ENCODE measurements at places on chromosomes 4 and X. TPM values are rescaled to one million over a fixed set of nuclear protein-coding genes. Genes with fewer than 3 reads are reported as not detected.

OPRPN gene
- total RNA-seq, result not detected

KDR gene
- total RNA-seq, result 40.6 TPM

PASD1 gene
- total RNA-seq, result not detected

IL15 gene
- 6.0 TPM for total RNA-seq

ADGRG2 gene
- total RNA-seq, result not detected

CLCN5 gene
- 11.8 TPM for total RNA-seq

FAT1 gene
- 76.6 TPM for total RNA-seq

DMRTC1 gene
- total RNA-seq, result not detected

PPEF2 gene
- total RNA-seq, result not detected

AREG gene
- total RNA-seq, result 20.6 TPM

HSFX3 gene
- not detected for total RNA-seq

- no peak for DNase-seq
Measured at GRCh38 chrX:18935893-18936292, 48.0 kb downstream of the PHKA2 start.

- DNase-seq, result no peak
Measured at GRCh38 chrX:29233592-29234183, 646.4 kb downstream of the IL1RAPL1 start.

DNA sequence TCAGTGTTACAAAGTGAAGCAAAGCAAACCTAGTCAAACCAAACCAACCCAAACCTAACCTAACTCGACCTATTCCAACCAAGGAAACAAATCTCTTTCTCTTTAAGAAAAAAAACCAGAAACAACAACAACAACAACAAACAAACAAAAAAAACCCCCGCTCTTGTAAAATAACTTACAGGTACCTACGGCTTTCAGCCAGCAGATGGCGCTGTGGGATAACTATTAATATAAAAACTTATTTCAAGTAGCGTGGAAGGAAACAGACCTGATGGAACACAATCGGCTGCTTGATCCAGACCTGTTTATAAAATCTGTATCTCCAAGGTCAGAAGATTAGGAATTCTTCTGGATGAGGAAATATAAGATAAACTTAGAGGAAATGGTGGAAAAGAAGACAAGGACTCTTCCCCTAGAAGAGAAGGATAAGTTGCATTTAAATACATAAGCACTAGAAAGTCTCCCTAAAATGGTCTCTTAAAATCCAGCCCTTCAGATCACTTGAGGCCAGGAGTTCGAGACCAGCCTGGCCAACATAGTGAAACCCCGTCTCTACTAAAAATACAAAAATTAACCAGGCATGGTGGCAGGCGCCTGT lies 34.4 kb upstream of the CDKL5 start:
- DNase-seq, result peak; percentile 70

DNA sequence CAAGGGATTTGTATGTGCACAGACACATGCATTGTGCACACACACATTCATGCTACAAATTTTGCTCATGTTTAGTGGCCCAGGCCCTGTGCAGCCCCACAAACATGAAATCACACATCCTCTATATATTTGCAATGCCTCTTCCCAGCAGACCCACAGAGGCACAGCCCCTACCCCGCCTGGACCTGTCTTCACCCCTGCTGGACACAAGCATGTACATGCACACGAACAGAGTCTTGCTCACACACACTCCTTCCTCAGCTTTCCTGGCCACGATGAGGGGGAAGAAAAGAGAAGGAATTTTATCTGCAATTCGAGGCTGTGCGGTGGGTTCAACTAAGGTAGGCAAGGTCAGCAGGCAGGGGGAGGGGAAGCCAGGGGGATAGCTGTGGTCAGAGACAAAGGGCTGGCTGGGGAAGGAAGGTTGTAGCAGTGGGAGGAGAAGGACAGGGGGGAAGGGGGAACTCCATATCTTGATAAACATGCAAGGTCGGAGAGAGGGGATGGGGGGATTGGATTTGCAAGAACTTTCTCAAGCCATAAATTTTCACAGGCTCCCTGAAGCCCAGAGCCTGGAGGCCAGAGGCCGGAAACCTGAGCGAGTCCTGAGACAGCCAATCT lies 156.4 kb downstream of the EFNB1 start:
- no peak for DNase-seq

GRCh38 chrX:31500921-31501320 lies 429.1 kb upstream of the FTHL17 start:
- no peak for DNase-seq

GRCh38 chrX:42027367-42028000 lies 104.1 kb upstream of the CASK start:
- no peak for DNase-seq

GRCh38 chrX:98371994-98372393 lies 1488.3 kb downstream of the RPA4 start:
- DNase-seq, result no peak

GRCh38 chrX:55867181-55867651 lies 149.7 kb downstream of the RRAGB start:
- DNase-seq, result no peak

GRCh38 chrX:22126327-22126726 lies 94.2 kb downstream of the PHEX start:
- DNase-seq, result no peak

DNA sequence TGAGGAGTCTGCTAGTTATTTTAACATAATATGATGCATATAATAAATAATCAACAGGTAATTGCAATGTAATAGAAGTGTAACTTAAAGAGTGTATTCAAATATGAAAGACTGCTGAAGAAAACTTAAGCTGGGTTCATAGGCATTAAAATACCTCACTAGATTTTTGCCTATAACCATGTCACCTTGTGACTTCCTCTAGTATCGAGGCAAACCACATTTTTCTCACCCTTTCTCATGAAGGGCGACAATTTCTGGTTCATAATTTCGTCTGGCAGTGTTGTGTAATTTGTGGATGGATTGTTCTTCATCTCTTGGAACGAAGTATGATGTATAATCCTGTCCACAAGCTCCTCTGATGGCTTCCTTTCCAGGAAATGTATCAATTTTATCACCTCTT lies 16.0 kb downstream of the SULT1E1 start:
- DNase-seq, result no peak

DNA sequence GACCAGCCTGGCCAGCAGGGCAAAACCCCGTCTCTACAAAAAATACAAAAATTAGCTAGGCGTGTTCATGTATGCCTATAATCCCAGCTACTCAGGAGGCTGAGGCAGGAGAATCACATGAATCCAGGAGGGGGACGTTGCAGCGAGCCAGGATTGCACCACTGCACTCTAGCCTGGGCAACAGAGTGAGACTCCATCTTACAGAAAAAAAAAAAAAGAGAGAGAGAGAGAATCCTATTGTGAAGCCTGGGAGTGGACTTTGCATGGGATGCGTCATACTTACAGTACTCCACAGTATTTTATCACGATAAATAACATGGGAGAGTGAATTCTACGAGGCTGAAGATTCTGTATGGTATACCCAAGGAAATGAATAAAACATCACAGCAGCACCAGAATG lies 139.6 kb downstream of the AASDH start:
- DNase-seq, result no peak

- no peak for DNase-seq
Measured at GRCh38 chr4:39898015-39898414, 79.7 kb downstream of the PDS5A start.

- DNase-seq, result peak; percentile 79
Measured at GRCh38 chrX:119502727-119503483, 34.7 kb downstream of the SLC25A5 start.

Measured in upper lobe of left lung (tissue), 6 donors.